CD4-positive, alpha-beta T cell (primary cell): ENCODE measurements at places on chromosomes 5 and 9. TPM values are rescaled to one million over a fixed set of nuclear protein-coding genes. Genes with fewer than 3 reads are reported as not detected.

DNA sequence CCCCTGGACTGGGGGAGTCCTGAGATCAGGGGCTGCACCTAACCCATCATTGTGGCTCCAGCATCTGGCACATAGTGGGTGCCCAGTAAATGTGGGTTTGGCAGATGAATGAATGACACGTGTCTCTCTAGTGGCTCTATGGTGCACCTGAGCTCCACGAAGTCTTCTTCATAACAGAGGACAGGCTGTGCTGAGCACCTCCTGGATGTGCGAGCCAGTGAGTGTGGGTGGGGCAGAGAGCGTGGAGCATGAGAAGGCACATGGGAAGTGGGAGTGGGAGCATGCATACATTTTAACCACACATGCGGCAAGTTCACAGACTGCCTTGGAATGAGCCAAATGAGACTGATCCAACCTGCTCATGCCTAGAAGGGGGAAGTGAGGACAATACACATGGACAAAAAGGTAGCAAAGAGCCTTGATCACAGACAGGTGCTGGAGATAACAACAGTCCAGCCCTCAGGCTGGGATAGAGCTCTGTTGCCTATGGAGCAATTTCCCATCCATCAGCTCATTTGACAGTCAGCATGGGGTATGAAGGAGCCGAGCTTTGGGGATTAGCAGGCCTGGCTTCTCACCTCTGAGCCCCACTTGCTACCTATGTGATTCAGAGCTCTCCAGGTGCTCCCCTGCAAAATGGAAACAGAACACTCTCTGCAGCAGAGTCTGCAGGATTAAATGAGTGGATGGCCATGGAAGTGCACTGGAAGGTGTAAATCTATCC lies 76.2 kb upstream of the TBC1D2 start:
- no peak for DNase-seq

- DNase-seq, result no peak
Measured at GRCh38 chr9:105067895-105068580, 140.1 kb upstream of the ABCA1 start.

DNA sequence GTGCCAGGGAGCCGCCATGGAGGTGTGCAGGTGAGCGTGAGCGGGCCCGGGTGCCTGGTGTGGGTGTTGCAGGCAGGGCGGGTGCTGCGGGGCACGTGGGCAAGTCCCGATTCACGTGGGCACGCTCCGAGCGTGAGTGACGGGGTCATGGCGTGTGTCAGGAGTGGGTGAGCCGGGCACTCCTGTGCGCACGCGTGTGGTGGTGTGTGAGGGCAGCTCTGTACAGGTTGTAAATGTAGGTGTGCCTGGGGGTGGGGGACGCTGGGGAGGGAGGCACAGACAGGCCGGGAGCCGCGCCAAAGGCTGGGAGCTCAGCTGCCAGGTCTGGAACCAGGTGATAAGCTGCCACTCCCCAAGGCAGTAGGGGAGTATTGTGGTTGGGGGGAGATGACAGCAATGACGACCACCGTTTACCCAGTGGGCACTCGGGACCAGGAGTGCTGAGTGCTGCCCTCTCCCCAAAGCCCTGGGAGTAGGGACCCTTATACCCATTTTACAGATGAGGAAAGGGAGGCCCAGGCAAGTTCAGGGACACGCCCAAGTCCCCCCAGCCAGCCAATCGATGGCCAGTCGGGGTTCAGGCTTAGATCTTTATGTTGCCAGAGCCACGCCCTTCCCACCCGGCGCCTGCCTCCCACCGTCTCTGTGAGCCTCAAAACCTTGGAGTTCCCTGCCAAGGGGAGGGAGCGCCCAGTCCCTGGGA lies 9.6 kb downstream of the NCS1 start:
- no peak for DNase-seq

- DNase-seq, result no peak
Measured at GRCh38 chr9:35960039-35960655, 2.2 kb upstream of the OR2S2 start.

DNA sequence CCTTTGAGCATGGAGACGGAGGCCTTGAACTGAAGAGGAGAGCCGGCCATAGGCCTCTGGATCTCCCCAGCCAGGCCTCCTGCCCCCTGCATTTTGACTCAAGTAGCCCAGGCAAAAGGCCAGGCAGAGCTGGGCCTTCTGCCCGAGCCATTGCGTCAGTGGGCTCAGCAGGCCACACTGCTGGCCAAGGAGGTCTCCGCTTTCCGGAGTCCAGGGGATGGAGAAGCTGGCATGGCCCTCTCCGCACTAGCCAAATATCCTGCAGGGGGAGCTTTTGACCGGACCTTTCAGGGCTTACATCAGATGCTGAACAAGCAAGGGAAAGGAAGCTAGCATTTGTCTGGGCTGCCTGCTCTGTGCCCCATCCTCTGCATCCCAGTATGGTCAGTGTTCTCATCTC lies 386.8 kb downstream of the TRIM36 start:
- no peak for DNase-seq

DNA sequence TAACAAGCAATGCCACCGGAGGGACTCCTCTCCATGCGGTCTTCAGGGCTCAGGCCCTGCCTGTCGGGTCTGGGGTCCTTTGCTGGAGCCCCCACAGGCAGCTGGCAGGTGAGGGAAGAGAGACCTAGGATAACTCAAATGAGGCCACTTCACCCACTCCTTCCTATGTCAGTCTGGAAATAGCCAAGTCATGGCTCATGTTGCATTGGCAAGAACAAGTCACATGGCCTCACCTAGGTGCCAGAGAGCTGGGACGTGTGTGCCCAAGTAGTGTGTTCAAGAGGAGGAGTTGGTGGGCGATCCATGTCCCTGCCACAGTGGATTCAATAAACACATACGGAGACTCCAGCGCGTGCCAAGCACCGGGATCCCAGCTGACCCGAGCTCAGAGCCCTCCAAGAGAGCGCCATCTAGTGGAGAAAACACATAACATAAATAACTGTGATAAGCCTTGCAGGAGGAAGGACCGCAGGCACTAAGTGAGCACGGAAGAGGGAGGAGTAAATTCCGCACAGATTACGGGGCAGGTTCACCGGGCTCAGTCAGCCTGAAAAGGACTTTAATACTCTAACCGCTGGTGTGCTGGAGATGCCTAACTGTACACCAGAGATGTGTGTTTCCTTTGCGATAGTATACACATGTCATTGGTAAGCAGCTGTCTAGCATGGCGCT lies 580.8 kb downstream of the CCDC171 start:
- no peak for DNase-seq

- no peak for DNase-seq
Measured at GRCh38 chr9:37550781-37551180, 25.4 kb downstream of the FBXO10 start.

GRCh38 chr9:109996936-109997580 lies 210.9 kb downstream of the C9orf152 start:
- DNase-seq, result no peak

- DNase-seq, result no peak
Measured at GRCh38 chr5:115180165-115180709, 10.5 kb upstream of the TRIM36 start.

GRCh38 chr9:86971742-86972141 lies 24.4 kb upstream of the GAS1 start:
- no peak for DNase-seq

DNA sequence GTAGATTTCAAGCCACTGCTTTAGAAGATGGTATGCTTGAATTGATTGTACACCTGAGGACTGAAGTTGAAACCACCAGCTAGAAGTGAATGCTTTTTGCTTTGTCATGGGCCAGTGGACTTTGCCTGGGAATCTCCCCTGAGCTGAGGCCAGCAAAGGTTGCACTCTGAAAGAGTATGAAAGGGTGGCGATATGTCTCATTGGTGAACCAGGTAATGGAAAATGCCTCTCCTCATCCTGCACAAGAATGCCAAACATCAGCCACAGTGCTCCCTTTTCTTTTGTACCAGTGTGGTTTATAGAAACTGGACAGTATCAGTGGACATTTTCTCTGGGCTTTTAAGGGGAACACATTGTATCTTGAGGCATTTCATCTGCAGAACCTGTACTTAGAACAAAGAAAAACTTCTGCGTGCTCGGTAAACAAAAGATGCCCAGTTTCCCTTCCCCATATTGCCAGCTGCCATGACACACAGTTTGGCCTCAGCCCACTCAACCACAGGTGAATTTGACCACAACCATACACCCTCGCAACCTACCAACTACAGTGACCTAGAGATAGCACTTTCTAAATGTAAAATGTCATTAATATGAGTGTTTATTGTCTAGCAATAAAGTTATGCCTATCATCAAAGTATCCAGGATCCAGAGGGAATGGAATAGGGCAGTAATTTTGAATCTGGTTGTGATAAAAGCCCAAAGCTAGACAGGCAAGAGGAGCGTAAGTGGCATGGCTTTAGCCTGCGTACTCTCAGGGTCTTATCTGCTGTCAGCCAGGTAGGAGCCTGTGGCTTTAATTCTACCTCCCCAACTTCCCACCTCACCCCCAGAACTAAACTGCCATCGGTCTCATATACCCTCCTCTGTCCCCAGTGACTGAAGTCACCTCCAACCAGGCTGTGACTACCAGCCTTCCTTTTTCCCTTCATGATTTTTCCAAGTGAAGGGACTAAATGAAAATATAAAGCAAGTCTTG lies 79.5 kb upstream of the LHFPL2 start:
- no peak for DNase-seq

DNA sequence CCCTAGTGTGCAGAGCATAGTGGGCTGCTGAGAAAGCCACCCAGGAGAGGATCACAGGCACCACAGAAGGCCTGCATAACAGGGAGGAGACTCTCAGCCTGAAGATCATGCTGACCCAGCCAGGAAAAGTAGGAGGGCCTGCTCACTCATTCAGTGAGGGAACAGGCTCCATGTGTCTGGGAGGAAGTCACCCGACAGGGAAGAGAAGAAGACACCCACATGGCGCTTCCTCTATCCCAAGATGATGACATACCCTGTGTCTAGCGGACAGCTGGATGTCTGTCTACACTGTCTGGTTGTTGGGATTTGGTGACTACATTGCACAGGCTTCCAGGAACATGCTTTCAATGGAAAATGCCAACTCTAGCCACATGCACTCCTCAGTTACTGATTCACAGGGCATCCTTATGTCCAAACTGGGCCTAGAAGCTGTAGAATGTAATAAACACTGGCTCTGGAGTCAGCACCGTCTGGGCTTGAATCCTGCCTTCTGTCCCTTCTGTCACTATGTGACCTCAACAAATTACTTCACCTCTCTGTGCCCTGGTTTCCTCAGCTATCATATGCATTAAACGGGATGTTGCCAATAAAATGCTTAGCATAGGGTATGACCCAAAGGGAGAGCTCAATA lies 47.6 kb downstream of the KLHL3 start:
- DNase-seq, result no peak

GRCh38 chr9:125807079-125807478 lies 59.9 kb downstream of the PBX3 start:
- no peak for DNase-seq

- DNase-seq, result no peak
Measured at GRCh38 chr5:76207120-76207519, 123.9 kb downstream of the SV2C start.

DNA sequence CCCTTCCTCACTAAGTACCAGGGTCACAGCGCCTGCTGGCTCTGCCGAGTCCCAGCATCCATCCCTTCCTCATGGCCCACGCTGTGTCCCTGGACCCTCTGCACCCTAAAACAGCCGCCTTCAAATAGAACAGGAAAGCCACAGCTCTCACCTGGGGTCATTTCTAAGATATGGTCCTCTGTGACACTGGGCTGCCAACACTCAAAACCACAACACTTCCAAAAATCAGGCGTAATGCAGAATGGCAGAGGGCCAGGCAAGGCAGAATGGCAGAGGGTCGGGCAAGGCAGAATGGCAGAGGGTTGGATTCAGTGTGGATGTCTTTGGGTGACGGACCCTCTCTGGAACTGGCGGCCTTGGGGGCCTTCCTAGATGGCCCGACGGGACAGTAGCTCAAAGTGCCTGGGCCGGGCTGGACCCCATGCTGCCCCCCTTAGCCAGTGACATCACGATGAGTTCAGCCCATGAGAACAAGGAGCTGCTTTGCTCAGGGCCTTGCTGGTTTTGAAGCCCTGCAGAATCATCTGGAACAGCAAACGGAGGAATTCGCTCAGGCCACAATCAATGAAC lies 35.3 kb downstream of the ZDHHC11B start:
- no peak for DNase-seq

DNA sequence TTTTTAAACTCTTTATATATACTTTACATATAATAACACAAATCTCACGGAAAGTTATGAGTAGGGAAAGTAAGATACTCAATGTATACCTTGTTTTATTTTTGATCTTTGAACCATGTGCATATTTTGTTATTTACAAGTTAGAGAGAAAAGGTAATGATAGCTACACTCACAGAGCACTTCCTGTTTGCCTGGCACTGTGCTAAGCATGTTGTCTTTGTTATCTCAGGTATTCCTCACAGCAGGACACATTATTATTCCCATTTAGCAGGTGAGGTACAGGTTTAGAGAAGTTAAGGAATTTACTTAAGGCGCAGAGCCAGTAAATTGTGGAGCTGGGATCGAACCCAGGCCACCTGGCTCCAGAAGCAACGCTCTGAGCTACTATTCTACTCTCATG lies 3.0 kb downstream of the C9 start:
- DNase-seq, result no peak

- no peak for DNase-seq
Measured at GRCh38 chr5:41883243-41883642, 13.0 kb upstream of the OXCT1 start.

The RNF183 gene
- total RNA-seq, result not detected

The HAUS6 gene
- total RNA-seq, result 17.2 TPM

The BRD3OS gene
- 4.9 TPM for total RNA-seq

The PCDHB6 gene
- total RNA-seq, result not detected

The PLGRKT gene
- total RNA-seq, result 15.6 TPM

The RELL2 gene
- 10.9 TPM for total RNA-seq

The IFNA13 gene
- not detected for total RNA-seq
